ENCODE measurements at places on chromosomes 4 and X.

DNA sequence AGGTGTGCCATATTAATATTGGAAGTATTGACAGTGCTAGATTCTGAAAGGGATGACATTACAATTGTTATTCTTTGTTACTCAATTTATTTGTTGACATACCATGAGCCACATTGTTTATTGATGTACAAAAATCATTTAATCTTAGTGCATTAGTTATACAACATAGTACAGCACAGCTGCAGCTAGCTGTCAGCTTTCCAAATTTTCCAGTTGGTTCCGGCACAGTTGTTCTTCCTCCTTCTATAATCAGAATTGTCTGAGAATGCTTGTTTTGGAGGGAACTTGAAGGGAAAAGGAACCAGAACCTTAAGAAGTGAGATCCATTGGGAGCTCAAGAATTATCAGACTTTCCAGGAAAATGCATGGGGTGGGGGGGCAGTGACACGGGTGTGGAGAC is 281.4 kb downstream of the ZIC3 start:
- no peak for DNase-seq

DNA sequence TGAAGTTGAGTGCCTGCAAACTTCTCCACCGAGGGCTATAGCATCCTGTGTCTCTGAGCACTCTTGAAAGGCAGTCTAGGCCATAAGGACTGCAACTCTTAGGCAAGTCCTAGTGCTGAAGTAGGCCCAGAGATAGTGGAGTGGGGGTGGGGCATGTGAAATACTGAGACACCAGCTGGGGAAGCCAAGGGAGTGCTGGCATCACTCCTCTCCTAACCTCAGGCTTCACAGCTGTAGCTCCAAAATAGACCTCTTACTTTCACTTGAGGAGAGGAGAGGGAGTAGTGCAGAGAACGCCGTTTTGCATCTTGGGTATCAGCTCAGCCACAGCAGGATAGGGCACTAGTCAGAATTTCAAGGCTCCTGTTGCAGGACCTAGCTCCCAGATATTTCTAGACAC is 56.2 kb upstream of the CYSLTR1 start:
- DNase-seq: no peak

DNA sequence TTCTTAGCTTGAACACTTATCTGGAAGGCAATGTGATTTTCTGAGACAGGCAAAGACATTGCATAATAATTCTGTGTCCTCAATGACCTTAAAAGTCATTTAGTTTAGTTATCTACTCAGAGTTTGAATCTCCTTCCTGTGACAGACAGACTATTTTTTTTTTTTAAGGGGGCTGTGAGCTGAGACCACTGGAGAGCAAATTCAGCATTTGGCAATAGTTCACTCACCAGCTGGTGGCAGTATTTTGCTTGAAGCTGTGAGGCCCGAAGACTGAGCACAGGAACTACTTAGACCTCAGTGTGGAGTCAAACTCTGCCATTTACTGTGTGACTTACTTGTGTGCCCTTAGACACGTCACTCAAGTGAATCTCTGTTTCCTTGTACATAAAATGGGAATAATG is 22.9 kb upstream of the CPE start:
- peak; percentile 61 for DNase-seq

- no peak for DNase-seq
These were observed 383 bp downstream of the PCYT1B start for GRCh38 chrX:24646745-24647182.

- DNase-seq: no peak
These were observed 1.1 kb upstream of the STX18 start for GRCh38 chr4:4542774-4543485.

DNA sequence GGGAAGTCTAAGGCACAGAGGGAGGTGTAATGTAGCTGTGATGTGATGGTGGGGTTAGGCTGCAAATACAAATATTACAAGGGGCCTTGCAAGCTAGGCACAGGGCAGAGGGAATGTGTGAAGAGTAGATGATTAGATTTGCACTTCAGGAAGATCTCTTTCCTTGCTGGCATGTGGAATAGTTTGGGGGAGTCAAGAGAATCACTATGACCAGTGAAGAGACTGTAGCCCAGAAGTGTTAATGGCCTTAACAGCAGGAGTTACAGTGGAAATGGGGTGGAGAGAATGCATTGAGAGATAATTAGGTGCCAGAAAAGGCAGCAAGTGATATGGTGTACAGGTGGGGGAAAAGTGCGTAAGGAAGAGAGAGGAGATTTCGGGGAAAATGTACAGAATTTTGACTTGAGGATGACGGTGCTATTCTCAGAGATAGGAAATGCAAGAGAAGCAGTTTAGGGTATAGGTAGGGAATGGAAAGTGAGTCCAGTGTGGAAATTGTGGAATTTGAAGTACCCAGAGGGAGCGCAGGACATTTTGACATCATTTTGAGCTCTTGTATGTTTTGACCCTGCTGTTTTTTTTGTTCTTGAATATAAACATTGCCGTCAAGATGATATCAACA is 10.2 kb upstream of the TAPT1 start:
- DNase-seq: no peak

DNA sequence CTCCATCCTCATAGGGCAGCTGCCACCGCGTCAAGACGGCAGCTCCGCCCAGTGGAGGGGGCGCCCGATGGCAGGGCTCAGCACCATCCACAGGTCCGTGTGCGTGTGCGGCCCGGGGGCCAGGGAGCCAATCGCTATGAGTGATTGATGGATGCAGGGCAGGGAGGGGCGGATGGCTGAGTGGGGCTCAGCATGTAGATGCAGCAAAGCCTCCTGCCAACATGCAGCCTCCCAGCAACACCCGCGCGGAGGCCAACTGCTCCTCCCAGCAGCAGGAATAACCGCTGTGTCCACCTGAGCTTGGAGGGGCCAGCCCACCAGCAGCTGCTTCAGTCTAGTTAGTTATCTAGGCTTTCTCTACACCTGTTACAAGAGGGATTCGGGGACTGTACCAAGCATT is 77.4 kb downstream of the MTMR1 start:
- DNase-seq: no peak

DNA sequence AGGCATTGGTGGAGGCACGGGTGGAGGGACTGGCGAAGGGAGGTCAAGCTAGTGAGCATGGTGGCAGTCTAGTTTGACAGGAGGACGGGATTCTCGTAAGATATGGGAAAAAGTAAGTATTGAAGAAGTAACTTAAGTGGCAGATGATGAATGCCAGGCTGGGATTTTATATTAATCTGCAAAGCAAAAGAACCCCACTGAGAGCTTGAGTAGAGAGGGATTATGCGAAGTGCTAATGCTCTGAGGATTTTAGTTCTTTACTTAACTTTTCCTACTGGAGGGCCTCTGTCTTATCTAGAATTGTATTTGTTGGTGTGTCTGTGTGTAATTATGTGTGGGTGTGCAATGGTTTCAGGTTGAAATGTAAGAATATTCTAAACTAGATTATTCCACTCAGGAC is 327.9 kb downstream of the FAT4 start:
- DNase-seq: no peak

GRCh38 chrX:7059214-7059838 is 88.2 kb upstream of the STS start:
- DNase-seq: no peak

DNA sequence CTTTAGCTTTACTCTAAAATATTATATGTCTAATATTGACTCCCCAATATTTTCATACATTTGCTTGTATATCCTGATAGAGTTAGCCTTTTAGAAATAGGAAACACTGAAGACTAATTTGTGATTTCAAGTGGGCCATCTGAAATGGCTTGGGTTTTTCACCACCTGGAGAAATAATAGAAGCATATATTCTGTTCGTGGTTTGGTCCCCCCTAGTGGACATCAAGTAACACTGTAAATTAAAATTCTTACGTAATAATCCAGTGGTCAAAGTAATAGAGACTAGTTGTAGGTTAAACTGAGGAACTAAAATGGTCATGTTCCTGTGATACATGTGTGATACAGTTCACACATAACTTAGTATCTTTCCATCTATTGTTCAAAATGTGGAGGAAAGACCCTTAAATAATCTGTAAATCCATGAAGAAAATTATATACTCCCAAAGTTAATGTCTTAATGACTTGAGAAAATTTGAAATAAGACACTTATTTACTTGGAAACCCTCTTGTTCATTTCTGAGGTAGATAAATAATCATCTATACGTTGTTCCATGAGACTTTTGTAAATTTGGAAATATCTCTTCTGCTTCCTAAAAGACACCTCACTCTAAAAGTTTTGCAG is 79.8 kb upstream of the SMARCAD1 start:
- no peak for DNase-seq
